ENCODE measurements at places on chromosomes 7 and 10.

DNA sequence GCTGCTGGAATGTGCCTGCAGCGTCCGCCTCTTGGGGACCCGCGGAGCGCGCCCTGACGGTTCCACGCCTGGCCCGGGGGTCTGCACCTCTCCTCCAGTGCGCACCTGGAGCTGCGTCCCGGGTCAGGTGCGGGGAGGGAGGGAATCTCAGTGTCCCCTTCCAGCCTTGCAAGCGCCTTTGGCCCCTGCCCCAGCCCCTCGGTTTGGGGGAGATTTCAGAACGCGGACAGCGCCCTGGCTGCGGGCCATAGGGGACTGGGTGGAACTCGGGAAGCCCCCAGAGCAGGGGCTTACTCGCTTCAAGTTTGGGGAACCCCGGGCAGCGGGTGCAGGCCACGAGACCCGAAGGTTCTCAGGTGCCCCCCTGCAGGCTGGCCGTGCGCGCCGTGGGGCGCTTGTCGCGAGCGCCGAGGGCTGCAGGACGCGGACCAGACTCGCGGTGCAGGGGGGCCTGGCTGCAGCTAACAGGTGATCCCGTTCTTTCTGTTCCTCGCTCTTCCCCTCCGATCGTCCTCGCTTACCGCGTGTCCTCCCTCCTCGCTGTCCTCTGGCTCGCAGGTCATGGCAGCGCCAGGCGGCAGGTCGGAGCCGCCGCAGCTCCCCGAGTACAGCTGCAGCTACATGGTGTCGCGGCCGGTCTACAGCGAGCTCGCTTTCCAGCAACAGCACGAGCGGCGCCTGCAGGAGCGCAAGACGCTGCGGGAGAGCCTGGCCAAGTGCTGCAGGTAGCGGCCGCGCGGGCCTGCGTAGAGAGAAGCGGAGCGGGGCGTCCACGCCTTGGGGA, 645 bp downstream of the SLC26A4 start:
- DNase-seq: no peak

DNA sequence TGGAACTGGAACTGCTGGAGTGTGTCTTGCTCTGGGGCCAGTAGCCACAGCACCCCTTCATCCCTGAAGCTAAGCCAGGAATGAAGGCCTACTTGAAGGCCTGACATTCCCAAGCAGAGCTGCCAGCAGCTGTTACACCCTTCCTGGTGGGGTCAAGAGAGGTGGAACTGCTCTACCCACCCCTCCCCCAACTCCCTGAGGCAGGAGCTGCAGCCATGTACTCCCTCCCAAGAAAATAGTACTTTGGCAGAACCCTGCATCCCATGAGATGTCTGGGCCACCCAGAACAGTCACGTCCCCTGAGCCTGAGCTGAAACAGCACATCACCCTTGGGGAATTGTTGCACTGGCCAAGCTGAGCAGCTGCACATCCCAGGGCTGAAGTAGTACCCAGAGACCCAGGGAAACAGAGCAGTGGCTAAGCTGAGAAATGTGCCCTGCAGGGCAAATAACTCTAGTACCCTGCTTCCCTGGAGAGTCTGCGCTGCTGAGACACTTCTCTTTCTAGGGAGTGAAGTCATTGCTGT, 63.4 kb upstream of the PLA2G12B start:
- no peak for DNase-seq

GRCh38 chr7:50448823-50449222, 1.3 kb downstream of the FIGNL1 start:
- no peak for DNase-seq

- no peak for DNase-seq
These were observed 100.6 kb downstream of the KAT6B start for GRCh38 chr10:74926791-74927585.

GRCh38 chr7:135162382-135163001, 8.0 kb downstream of the CYREN start:
- no peak for DNase-seq

DNA sequence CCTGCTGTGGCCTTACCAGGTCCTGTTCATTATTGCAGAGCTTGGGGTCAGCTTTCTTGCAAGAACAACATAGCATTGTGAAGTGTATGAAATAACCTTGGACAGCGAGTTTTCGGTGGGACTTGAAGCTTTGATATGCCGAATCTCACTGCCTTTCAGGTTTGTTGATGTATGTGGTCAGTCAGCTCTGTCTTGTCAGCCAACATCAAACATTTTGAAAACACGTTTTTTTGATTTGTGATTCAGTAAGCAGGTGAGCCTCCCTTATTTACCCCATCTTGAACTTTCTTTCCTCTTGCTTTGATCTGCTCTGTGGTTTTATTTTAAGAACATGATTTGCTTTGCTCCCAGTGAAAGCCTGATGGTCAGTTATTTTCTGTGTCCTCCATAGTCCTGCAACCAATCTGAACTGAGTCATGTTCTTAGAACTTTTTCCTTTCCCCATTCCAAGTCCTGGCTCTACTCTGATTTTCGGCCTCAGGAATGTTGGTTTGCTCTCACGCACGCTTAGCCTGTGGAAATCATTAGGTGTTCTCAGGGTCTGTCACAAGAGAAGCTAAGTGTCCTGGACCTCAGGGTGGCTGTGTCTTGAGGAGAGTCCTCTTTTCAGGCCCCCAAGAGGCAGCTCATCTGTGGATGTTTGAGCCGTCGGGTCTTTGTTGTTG, 8.7 kb downstream of the WBP1L start:
- DNase-seq: no peak
